Lung microvascular endothelial cell (primary cell): ENCODE measurements at places on chromosomes 3 and 15. TPM values are rescaled to one million over a fixed set of nuclear protein-coding genes. Genes with fewer than 3 reads are reported as not detected.

GRCh38 chr15:75732809-75733451, 20.3 kb upstream of the CSPG4 start:
- DNase-seq = peak; percentile 71

GRCh38 chr15:90376789-90377188, 11.3 kb upstream of the IQGAP1 start:
- no peak for DNase-seq

DNA sequence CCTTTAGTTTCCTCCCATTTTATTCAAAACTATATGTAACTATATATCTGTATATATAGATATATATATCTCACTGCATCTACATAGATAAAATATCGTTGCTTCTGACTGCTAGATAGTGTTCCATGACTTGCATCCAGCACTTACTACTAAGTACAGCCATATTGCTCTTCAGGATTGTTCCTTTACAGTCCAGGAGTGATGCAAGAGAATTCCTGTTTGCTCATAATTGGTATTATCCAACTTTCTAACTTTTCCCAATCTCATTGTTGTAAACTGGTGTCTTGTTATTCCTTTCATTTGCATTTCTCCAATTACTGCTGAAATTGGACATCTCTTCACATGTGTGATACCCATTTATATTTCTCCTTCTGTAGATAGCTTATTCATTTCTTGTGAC, 99.8 kb upstream of the STRIT1 start:
- no peak for DNase-seq

DNA sequence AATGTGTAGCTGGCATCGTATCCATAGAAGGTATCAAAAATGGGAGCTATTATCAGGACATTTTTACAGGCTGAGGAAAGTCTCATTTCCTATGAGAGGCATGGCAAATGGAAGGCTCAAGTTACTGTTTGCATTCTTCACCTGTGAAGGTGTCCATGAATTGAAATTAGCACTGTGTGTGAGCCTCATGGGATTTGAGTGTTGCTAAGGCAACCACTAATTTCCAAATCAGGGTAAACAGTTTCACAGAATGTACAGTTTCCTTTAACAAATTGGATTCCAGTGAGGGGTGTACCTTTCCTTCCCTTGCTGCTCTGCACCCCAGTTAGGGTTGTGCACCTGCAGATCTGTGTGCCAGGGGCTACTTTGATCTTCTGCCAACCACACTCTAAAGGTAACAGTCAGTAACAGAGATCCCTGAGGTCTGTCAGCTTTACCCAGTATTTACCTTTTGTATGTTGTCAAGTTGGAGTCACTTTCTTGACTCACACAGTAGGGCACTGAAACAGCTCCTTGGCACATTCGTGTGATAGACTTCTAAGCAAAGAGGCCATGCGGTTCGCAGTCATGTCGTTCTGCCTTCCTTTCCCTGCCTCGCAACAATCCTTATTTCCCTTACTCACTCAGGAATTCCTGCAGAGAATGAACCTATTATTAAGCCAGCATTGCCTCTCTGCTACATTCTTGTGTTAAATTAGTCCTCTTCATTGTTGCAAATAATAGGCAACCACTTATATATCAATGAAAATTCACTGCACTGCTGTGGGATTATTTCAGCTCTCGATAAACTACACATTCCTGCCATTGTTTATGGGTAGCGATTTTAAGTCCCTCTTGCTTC, 129.8 kb upstream of the GBE1 start:
- no peak for DNase-seq

- no peak for DNase-seq
Measured at GRCh38 chr3:176951586-176952292, 245.5 kb downstream of the TBL1XR1 start.

GRCh38 chr15:62392376-62392775, 227.3 kb upstream of the C2CD4B start:
- DNase-seq = no peak

DNA sequence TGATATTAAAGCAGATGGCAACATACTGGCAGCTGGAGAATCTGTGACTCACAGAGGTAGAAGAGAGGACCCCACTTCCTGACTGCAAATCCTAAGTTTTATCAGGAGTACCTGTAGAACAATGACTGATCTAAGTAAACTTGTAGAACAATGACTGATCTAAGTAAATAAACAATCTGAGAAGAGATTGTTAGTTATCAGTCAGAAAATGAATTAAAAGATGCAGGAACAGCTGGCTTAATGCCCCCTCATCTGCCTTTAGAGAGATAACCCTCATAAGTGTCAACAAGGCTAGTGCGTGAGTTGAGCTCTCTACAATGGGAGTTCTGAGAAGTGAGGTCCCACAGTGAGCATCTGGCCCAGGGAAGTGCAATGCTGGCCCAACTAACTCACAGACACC, 14.6 kb downstream of the ACAD11 start:
- DNase-seq = peak; percentile 7

The CCDC39 gene
- total RNA-seq = not detected in 2 replicates

The SUCNR1 gene
- not detected in 2 replicates for total RNA-seq

The SPTBN5 gene
- 2.2 and 2.6 TPM in 2 replicates for total RNA-seq

The INSYN1 gene
- total RNA-seq = under 0.01 and 0.22 TPM in 2 replicates

The NR1I2 gene
- not detected in 2 replicates for total RNA-seq

The RLBP1 gene
- not detected in 2 replicates for total RNA-seq

The CELF6 gene
- 0.20 TPM in 1 of 2 replicates, not detected in the other for total RNA-seq

The TJP1 gene
- 68.1 and 69.7 TPM in 2 replicates for total RNA-seq

The CHRNA5 gene
- 1.8 and 2.4 TPM in 2 replicates for total RNA-seq
